Stimulated activated CD8-positive, alpha-beta memory T cell treated with anti-CD3 and anti-CD28 coated beads, Interleukin-7, amount 100 ng/mL, for 4 hours (primary cell): ENCODE measurements at places on chromosomes 2 and 18.

DNA sequence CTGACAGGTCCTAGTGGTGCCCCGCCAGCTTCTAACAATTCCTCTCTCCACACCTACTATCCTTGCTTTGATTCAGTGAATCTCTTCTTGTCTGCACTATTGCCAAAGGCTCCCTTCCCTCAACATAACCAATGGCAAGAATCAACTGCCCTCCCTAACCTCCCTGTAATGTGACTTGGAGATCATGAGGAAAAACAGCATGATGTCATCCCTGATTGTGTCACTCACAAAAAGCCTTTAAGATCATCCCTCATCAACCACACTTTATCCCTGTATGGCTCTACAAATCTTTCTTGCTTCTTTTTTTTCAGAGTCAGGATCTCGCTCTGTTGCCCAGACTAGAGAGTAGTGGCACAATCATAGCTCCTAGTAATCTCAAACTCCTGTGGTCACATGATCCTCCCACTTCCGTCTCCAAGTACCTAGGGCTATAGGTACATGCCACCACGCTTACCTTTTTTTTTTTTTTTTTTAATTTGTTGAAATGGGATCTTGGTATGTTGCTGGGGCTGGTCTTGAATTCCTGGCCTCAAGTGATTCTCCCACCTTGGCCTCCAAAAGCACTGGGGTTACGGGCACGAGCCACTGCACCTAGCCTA, 19.7 kb downstream of the SAP130 start:
- no peak for DNase-seq

DNA sequence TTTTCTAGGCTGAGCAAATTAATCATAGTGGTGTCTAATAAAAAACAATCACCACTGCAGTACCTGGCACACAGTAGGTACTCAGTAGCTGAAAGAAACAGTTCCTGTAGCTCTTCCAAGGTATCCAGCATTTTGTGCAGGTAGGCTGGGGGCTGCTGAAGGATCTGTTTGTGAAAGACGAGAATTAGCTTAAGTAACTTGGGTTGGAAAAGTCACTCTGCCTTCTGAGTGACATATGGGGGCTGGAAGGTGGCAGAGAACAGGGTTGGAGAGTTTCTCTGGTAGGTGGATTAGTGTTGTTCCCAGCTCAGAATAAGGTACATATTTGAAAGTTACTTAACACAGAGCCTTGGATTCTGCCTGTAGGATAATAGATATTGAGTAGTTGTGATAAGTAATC, 72.8 kb downstream of the FMNL2 start:
- no peak for DNase-seq

DNA sequence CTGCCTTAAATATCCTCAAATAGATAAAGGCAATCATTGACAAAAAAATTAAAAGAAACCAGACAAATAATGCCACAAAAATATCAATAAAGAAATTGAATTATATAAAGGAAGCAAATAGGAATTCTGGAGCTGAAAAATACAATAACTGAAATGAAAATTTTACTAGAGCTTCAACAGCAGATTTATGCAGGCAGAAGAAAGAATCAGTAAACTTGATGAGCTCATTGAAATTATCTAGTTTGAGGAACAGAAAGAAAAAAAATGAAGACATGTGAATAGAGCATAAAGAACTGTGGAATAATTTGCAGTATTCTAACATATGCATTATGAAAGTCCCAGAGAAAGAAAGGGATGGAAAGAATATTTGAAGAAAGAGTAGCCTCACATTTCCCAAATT, 41.9 kb upstream of the ZCCHC2 start:
- no peak for DNase-seq

GRCh38 chr2:200300638-200301314, 5.7 kb upstream of the SPATS2L start:
- DNase-seq, result no peak

DNA sequence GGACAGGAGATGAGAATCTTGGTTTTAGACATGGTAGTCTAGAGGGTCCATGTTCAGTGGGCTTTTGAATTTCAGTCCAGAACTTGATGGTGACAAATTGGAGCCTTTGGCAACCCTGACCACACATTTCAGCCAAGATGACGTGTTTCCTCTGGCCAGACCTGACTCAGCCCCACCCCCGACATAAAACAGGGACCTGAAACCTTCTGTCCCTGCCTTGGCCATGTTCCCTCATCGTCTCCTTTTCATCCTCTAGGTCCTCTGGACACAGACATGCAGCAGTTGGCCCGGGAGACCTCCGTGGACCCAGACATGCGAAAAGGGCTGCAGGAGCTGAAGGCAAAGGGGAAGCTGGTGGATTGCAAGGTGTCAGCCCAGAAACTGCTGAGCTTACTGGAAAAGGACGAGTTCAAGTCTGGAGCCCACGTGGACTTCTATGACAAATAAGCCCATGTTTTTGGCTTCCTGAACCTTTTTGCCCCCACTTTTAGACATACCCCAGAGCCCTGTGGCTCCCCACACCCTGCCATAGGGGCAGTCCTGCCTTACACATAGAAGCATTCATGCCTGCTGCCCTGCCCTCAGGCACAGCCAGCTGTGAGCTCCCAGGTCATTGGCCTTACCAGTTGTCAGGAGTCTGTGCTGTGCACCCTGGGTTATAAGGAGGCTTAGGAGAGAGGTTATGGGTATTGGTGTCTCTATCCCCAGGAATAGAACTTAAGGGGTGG, 4.0 kb downstream of the SPR start:
- no peak for DNase-seq

DNA sequence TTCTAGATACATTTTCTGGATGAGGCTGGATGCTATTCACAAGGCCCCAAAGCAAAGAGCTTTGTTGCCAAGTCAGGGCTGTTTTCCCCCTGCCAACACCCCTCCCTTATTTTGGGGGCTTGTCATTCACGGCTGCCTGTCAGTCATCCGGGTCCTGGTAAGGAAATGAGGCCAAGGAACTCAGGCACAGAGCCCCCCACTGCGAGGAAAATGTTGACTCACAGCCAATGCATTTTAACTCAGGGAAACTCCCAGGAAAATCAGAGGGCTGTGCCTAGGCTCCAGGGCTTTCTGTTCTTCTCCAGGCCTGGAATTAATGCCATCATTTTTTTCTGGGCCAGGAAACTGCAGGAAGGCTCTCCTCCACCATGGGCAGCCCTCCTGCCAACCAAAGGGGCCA, 241.1 kb downstream of the SMAD2 start:
- no peak for DNase-seq

DNA sequence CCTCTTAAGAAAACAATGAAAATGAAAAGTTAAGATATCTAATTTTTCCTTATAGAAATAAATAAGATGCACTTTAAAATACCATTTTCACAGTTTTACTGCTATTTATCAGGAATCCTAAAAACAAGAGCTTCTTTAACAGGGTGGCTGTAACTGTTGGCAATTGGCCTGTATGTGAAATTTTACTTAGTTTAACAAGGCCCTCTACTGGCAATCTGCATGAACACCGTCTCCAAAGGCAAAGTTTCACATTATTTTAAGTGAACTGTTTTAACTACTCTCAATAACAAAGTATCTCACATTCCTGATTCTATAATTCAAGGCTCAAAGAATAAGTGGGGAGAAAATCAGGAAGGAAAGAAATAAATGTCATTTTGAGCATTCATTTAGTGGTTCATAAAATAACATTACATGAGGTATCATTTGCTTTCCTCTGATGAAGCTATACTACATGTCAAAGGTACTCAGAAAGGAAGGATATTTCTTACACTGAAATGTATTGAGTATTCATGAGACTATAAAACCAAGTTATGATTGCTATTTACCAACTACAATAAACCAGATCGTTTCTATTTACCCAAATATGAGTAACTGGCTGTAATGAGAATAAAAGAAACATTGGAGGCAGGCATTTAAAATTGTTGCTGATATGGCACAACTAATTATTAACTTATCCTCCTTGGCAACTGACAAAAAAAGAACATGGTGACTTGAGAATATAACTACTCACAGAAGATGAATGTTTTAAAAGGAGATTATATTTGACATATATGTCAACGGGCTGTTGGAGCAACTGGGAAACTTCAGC, 7.0 kb downstream of the NCKAP5 start:
- no peak for DNase-seq

DNA sequence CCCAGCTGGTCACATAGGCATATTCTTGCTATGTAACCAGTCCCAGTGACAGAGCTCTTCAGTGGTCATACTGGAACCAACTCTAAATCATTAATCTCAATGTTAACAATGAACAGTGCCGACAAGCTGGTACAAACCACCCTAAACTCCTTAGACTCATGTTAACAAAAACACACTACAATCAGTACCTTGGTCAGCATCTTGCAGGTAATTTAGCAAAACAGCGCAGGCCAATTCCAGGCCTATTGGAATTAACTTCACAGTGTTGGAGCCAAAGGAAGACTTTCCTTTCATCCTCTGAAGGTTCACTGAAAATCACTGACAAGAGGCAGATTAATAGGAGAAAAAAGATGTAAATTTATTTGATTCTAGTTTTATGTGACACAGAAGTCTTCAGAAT, 396.4 kb downstream of the PIK3C3 start:
- no peak for DNase-seq

GRCh38 chr2:190698895-190699294, 50.0 kb downstream of the NAB1 start:
- DNase-seq, result no peak

- DNase-seq, result no peak
These were observed 5.5 kb upstream of the MAP4K4 start for GRCh38 chr2:101692041-101692440.

DNA sequence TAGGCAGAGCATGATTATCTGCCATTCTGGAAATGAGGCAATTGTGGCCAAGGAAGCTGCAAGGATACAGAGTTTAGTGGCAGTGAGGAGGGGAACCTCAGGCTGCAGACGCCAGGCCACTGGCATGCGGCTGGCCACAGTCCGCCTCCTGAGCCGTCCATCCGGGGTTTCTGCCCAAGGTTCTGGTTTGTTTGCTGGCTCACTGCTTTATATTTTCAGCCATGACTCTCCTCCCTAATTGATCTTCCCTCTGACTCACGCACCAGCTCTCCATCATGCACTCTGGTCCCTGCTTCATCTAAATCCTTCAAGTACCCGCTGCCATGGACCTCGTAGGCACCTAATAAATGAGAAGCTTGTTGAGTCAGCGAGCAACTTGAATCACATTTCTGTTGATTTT, 107.8 kb upstream of the REV1 start:
- no peak for DNase-seq

DNA sequence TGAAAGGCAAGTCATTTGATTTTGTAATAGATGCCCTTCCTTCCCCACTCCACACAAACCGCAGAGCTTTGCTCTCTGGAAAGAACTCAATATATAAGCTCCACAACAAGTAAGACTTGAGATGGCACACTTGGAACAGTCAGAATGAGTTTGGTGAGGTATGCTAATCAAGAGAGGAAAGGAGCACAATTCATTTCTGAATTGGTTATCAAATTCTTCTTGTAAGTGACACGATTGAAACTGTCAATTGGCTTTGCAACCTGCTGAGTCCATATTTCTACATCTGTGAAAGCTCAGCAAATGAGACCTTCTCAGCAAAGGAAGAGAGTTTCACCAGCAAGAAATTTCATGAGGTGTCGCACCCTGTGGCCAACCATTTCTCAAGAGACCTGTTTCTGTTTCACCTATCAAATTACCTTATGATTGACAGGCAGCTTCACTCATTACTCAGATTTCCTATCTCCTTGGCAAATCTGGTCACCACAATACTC, 19.1 kb downstream of the CTLA4 start:
- DNase-seq, result no peak

GRCh38 chr2:234189230-234189629, 138.7 kb downstream of the SPP2 start:
- DNase-seq, result no peak

GRCh38 chr2:78417355-78417754, 608.1 kb upstream of the REG3G start:
- DNase-seq, result no peak

GRCh38 chr2:190783513-190784263, 96.9 kb upstream of the GLS start:
- DNase-seq, result no peak

GRCh38 chr18:21739604-21740537, 721 bp upstream of the MIB1 start:
- DNase-seq, result no peak

GRCh38 chr18:24201699-24202687, 63.1 kb downstream of the CABYR start:
- no peak for DNase-seq

- DNase-seq, result no peak
These were observed 12.2 kb upstream of the ALPK2 start for GRCh38 chr18:58640891-58641610.

GRCh38 chr2:165876712-165877111, 76.9 kb downstream of the TTC21B start:
- DNase-seq, result no peak

- DNase-seq, result no peak
These were observed 86.9 kb upstream of the RBBP8 start for GRCh38 chr18:22846088-22846683.

- no peak for DNase-seq
These were observed 34.6 kb downstream of the BIN1 start for GRCh38 chr2:127072396-127072795.

DNA sequence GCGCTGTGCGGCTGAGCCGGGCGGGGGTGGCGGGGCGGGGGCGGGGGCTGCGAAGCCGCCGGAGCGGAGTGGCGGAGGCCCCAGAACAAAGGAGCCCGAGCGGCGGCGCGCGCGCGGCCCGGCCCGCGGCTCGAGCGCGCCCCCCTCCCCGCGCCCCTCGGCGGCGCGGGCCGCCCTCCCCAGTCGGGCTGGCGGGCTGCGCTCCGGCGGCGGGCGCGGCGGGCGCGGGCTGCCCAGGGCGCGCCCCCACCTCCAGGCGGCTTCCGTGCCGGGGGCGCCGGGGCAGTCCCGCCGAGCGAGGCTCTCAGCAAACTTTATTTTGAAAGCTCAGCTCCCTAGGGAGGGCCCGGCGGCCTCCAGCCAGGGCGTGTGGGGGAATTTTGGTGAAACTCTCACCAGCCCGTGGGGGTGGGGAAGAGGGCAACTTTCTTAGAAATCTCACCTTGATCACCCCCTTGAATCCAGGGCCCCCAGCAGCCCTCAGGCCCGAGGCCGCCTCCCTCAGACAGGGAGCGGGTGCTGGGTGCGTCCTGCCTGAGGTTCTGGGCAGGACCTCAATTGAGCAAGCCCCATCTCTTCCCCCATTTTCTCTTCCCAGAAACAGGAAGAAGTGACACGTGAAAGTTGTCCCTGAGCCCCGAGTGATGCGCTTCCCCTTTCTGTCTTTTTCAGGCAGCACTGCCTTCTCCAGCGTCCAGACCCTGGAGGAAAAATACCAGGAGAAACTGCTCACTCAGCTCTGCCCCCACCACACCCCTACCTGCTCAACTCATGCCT, 786 bp downstream of the TET3 start:
- peak; percentile 67 for DNase-seq
